Testis (tissue), 5 donors: ENCODE measurements at places on chromosomes 16 and 17. TPM values are rescaled to one million over a fixed set of nuclear protein-coding genes. Genes with fewer than 3 reads are reported as not detected.

Gene C16orf89
- total RNA-seq: 1.2 TPM

Gene NHLRC4
- total RNA-seq: 4.5 TPM

Gene ITGB4
- 11.6 TPM for total RNA-seq

Gene TCAP
- 3.0 TPM for total RNA-seq

Gene TMEM235
- total RNA-seq: not detected

Gene THRA
- total RNA-seq: 44.9 TPM

Gene PYDC1
- total RNA-seq: not detected

Gene KRT40
- 0.16 TPM for total RNA-seq

Gene ZNHIT3
- 45.8 TPM for total RNA-seq
